Motor neuron (in vitro differentiated cells): ENCODE measurements at places on chromosomes 2 and 18.

DNA sequence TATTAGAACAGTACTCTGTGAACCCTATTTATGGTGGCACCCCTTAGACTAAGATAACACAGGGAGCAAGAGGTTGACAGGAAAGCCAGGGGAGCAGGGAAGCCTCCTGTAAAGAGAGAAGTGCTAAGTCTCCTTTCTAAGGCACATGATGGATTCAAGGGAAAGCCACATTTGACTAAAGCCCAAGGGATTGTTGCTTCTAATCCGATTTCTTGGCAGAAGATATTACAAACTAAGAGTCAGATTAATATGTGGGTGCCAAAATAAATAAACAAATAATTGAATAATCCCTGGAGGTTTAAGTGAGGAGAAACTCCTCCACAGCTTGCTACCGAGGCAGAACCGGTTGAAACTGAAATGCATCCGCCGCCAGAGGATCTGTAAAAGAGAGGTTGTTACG lies 333.2 kb downstream of the SOX11 start:
- no peak for ATAC-seq

DNA sequence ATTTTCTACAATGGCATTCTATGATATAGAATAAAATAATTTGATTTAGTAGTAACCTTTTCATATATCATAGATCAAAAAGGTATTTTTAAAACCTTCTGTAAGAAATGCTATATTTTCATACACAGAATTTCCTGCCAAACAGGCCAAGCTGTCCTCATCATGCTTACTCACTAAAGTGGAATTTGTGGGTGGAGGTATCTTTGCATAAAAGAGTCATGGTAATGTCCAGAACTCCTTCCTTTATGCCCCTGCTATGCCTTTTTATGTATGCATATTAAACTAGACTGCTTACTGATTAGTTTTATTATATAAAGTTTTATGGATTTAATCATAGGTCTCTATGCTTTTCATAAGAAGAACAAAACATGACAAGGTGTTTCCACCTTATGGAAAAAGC lies 27.5 kb upstream of the MARCHF7 start:
- ATAC-seq = no peak

DNA sequence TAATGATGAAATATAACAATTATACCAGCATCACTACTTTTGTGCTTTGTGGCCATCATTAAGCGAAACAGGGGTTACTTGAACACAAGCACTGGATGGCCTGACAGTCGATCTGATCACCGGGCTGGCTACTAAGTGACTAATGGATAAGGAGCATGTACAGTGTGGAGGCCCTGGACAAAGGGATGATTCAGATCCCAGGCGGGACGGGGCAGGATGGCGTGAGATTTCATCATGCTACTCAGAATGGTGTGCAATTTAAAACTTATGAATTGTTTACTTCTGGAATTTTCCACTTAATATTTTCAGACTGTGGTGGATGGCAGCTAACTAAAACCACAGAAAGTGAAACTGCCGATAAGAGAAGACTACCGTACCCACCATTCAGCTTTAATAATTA lies 7.0 kb upstream of the CLIP4 start:
- no peak for ATAC-seq

GRCh38 chr2:160742667-160743066 lies 249.1 kb upstream of the RBMS1 start:
- no peak for ATAC-seq

GRCh38 chr18:49853436-49853835 lies 40.1 kb upstream of the ACAA2 start:
- no peak for ATAC-seq

- ATAC-seq = peak; percentile 54
Measured at GRCh38 chr2:201233192-201233811, 27.0 kb upstream of the CASP8 start.

- no peak for ATAC-seq
Measured at GRCh38 chr18:59172664-59173249, 33.1 kb downstream of the SEC11C start.

- ATAC-seq = no peak
Measured at GRCh38 chr18:58544616-58545337, 84.1 kb downstream of the ALPK2 start.

- ATAC-seq = no peak
Measured at GRCh38 chr18:67961701-67962440, 445.4 kb upstream of the DSEL start.

DNA sequence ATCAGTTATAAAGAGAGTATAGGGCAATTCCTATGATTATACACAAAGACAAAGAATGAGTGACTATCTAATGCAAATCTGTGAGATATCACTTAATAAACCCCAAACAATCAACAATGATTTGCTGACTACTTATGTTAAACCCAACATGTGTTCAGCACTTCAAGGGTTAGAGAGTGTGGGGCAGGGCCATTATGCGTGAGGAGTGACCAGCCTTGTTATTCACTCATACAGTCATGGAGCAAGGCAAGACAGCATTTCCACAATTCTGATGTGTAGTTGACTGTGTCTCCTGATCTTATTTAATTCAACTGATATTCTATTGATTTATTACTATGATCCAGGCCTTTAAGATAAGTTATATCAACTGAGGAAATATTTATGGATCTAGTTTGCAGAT lies 251.7 kb downstream of the CYRIA start:
- ATAC-seq = no peak

GRCh38 chr2:39033980-39034379 lies 86.9 kb downstream of the SOS1 start:
- ATAC-seq = no peak

- no peak for ATAC-seq
Measured at GRCh38 chr2:73253901-73254300, 19.8 kb downstream of the CCT7 start.

- no peak for ATAC-seq
Measured at GRCh38 chr2:147718831-147719230, 126.0 kb upstream of the ACVR2A start.

- ATAC-seq = no peak
Measured at GRCh38 chr18:9878783-9879242, 7.0 kb upstream of the TXNDC2 start.

- no peak for ATAC-seq
Measured at GRCh38 chr18:24013051-24013450, 1.5 kb upstream of the TTC39C start.

GRCh38 chr18:3319399-3319798 lies 57.5 kb downstream of the MYL12B start:
- ATAC-seq = no peak

DNA sequence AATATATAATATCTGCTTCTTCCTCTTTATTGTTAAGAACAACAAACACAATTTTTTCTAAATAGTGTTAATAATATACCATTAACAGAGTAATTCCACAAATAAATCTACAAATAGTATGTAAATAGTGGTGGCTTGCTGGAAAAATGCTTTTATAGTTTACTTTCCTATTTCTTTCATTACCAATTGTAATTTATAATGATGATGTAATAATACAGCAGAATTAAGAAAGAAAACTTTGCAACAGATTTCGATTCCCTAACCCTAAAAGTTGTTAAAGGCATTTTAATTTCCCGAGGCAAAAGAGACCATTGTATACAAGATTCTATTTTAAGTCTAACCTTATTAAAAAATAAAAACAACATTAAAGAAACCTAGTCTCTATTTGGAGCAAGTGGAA lies 307.9 kb downstream of the CCDC178 start:
- ATAC-seq = no peak

- peak; percentile 35 for ATAC-seq
Measured at GRCh38 chr2:162243294-162243693, at the start of gene FAP. FAP (minus strand) TSS chr2:162243445; CDS start chr2:162243327, 118 bp downstream.

DNA sequence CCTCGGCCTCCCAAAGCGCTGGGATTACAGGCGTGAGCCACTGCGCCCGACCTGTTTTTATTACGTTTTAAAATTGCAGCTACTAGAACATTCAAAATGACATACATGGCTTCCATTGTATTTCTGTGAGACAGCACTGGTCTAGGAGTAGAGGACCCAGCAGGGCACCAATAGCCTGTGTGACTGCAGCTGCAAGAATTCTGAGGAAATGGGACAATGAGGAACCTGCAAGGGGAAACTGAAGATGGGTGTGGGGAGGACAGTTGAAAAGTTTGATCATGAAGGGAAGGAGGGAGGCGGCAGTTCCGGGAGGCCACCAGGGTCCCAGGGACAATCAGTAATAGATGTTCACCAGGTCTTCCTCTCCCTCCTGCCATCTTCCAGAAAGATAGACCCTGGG lies 13.9 kb upstream of the DNPEP start:
- no peak for ATAC-seq

GRCh38 chr2:1613731-1614354 lies 130.5 kb downstream of the PXDN start:
- ATAC-seq = peak; percentile 93

DNA sequence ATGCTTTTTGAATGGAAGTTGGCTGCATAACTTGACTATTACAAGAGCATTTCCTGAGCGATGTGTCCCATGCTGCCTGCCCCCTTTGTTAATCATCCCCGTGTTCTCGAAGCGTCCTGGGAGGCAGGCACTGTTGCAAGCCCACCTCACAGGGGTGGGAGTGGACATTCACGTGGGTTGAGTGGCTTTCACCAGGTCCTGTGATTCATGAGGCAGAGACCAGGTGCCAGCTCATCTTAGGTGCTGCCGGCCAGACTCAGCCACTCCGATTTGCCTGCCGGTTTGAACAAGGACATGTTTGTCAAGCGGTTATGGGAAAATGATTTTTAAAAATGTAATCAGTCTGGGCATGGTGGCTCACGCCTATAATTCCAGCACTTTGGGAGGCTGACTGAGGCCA lies 112.5 kb downstream of the ZNF532 start:
- ATAC-seq = no peak

- no peak for ATAC-seq
Measured at GRCh38 chr2:134790487-134790886, 47.9 kb upstream of the ACMSD start.
